Stimulated activated CD8-positive, alpha-beta memory T cell treated with anti-CD3 and anti-CD28 coated beads, Interleukin-7, amount 100 ng/mL, for 48 hours (primary cell): ENCODE measurements at places on chromosomes 12 and 14.

DNA sequence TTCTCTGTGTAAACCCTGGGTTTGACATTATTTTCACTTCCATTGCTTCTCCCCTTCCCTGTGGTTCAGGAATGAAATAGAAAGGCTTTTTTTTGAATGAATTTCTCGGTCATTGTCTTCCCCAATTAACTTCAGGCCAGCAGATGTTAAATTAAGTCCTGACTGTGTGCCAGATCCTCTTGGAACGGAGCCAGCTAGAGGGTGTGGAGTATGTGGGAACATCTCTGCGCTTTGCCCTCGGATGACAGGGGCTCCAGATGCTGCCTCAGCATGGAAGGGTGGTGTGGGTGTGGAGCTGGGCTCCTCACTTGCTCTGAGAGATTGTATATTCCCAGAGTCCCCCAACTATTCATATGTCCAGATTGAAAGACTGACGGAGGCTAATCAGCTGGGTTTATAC is 13.1 kb downstream of the KRT85 start:
- DNase-seq: no peak

- no peak for DNase-seq
These were observed 2.0 kb downstream of the RABGGTA start for GRCh38 chr14:24269368-24269767.

DNA sequence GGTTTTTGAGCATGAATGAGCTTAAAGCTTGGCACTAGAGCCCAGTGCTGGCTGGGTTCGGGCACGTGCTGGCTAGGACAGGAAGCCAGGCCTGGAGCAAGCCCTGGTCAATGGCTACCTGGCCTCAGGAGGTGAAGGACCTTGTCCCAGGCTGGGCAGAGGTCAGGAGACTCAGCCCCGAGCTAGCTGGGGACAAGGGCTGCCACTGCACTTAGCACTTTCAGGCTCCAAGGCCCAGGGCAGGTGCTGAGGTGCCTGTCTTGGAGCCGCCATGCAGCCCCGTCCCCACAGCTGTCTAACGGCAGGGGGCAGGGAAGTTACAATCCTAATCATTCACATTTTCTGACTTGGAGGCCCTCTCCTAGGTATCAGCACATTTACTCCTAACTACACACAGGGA is 4.3 kb upstream of the AQP6 start:
- no peak for DNase-seq

DNA sequence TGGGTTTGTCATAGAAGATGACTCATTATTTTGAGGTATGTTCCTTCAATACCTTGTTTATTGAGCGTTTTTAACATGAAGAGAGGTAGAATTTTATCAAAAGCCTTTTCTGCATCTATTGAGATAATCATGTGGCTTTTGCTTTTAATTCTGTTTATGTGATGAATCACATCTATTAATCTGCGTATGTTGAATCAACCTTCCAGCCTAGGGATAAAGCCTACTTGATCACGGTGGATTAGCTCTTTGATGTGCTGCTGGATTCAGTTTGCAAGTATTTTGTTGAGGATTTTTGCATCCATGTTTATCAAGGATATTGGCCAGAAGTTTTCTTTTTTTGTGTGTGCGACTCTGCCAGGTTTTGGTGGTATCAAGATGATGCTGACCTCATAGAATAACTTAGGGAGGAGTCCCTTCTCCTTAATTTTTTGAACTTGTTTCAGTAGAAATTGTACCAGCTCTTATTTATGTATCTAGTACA is 602.6 kb downstream of the SNAPC1 start:
- DNase-seq: no peak

GRCh38 chr14:53032161-53032803 is 81.4 kb upstream of the FERMT2 start:
- DNase-seq: no peak

- no peak for DNase-seq
These were observed 1331.9 kb downstream of the AACS start for GRCh38 chr12:126397071-126397581.

GRCh38 chr12:12689647-12690300 is 6.2 kb downstream of the GPR19 start:
- DNase-seq: no peak

GRCh38 chr14:37901978-37902377 is 305.7 kb upstream of the SSTR1 start:
- no peak for DNase-seq

GRCh38 chr14:99333841-99334635 is 62.0 kb upstream of the BCL11B start:
- DNase-seq: no peak

GRCh38 chr12:105443802-105444652 is 113.5 kb downstream of the C12orf75 start:
- DNase-seq: no peak

DNA sequence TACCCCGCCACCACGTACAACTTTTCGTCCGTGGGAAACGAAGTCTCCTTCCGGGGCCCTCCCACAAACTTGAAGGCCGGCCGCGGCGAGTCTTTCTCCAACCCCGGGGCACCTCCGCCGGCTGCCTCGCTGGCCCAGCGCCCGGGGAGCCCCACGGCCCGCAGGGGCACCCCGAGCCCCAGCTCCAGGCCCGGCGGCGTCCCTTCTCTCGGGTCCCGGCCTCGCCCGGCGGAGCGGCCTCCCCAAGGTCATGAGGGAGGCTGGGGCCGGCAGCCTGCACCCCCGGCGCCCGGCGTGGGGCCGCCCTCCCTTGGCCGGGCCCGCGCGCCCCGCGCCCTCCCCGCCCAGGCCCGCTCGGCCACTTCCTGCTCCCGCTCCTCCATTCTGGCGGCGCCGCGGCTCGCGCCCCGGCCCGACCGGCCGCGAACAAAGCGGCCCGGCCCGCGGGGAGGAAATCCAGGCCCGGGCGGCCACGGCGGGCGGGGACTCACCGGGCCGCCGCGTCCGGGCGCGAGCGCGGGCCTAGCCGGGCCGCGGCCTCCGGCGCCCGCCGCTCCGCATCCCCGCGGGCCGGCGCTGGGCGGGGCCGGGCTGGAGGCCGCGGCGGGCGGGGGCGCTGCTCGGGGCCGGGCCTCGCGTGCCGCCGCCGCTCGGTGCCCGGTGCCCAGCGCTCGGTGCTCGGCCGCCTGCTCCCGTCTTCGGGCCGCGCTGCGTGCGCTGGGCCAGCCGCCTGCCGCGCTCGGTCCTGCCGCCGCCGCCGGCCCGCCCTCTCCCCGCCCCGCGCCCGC is at the start of gene AKT1:
Gene AKT1, minus strand, starts transcription at position 756 of the 788 bp plus-strand sequence. CDS start 3,105 bp downstream, outside the sequence.
- no peak for DNase-seq

DNA sequence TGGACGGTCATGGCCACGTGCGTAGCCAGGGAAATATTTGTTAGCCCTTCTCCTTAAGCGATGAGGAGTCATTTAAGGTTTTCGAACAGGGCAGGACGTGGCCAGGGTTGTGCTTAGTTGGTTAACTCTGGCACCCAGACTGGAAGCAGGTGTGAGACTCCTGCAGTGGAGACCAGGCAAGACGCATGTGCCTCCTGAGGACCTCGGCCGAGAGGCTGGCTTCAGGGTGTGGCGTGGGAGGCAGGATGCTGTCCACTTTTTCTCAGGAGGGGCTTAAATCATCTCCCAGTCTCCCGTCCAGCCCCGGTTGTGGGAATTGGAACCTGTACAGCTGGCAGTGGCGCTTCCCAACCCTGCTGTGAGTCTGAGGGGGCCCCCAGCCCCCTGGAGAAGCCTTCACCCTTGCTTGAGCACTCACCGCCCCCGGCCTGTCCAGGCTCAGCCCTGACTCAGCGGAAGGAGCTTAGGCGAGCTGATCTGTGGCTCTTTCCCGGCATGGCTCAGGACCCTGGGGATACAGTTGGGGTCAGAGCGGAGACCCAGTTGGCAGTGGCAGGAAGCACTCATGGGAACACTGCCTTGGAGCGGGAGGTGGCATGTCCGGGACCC is 46.3 kb upstream of the TSPAN9 start:
- no peak for DNase-seq

- no peak for DNase-seq
These were observed 380.8 kb upstream of the RGS6 start for GRCh38 chr14:71551291-71551950.

- no peak for DNase-seq
These were observed 41.7 kb downstream of the ACADS start for GRCh38 chr12:120767071-120768024.

DNA sequence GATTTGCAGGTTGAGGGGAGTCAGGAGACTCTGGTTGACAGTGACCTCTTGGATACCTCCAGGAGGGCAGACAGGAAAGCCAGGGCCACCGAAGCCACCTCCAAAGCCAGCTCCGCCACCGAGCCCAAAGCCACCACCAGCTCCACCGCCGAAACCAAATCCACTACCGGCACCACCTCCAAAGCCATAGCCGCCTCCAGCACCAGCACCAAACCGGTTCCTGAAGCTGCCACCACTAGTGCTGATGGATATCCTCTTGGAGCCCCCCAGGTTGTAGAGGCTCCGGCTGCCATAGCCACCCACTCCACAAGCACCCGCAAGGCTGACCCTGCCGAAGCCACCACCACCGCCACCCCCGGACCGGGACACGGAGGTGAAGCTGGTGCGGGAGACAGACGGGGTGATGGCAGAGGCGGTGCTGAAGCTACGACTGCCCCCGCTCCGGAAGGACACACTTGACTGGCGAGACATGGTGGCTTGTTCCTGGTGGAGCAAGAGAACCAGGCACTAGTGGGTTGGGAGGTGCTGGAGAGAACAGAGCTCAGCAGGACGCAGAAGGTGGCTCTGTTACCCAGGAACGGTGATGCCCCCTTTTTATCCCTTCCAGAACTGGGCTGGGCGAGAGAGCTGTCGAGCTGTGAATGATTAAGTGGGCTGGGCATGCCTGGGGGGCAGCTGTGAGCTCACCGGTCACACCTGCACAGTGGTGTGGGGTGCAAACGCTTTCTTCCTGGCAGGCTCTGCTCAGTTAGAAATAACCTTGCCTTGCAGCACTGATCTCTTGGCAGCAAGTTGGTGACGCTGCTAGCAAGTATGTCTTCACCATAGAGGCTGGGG is at the start of gene KRT5:
Gene KRT5, minus strand, starts transcription at position 569 of the 837 bp plus-strand sequence. Its CDS starts 98 bp downstream, at position 471.
- no peak for DNase-seq

DNA sequence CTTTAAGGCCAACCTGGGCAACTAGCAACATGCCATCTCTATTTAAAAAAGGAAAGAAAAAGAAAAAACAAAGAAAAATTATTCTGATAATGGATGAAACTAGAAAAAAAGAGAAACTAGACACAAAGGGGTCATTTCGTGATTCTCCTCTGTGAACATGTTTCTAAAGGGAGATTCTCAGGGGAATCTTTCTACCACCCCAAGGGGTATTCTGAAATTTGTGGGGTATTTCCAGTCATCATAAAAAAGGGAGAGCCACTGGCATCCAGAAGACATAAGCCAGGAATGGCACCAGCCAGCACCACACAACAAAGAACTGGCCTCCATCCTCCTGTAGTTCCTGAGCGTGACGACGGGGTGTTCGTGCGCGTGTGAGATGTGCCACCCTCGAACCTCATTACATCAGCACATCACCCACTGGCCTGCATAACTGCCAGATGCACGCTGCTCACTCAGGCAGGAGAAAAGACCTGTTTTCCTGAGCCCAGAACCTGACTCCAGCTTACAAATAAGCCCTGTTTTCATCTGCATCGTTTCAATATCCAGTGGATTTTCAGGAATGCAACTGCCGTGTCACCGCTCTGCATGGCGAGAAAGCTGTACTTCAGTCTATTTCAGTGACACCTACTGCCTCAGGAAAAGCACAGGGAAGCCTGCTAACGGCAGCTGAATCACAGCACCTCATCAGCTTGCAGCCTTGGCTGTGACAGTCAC is 23.9 kb downstream of the STX2 start:
- no peak for DNase-seq

GRCh38 chr12:87779016-87779415 is 250.2 kb downstream of the C12orf50 start:
- no peak for DNase-seq

GRCh38 chr14:89027097-89027740 is 202.8 kb downstream of the TTC8 start:
- peak; percentile 23 for DNase-seq

DNA sequence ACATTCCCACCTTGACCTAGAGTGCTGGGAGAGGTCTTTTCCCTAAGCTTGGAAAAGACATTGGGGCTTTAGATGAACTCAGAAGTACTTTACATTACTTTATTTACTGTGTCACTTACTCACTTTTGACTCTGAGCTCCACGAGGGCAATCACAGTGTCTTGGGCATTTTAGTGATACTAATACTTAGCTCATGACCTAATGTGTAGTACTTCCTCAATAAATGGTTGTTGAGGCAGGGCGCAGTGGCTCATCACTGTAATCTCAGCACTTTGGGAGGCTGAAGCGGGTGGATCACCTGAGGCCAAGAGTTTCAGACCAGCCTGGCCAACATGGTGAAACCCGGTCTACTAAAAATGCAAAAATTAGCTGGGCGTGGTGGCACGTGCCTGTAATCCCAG is 19.8 kb upstream of the SNAPC1 start:
- DNase-seq: no peak

GRCh38 chr12:93922583-93923006 is 225.8 kb upstream of the PLXNC1 start:
- no peak for DNase-seq
